CD4-positive, alpha-beta T cell treated with Interleukin-1 beta for 1 hour (primary cell): ENCODE measurements at places on chromosomes 11 and 22.
A peak's percentile ranks its signal among the peaks of the same experiment; 100 is the strongest.

GRCh38 chr11:19628018-19628417 lies 84.6 kb upstream of the NAV2 start:
- DNase-seq, result no peak

DNA sequence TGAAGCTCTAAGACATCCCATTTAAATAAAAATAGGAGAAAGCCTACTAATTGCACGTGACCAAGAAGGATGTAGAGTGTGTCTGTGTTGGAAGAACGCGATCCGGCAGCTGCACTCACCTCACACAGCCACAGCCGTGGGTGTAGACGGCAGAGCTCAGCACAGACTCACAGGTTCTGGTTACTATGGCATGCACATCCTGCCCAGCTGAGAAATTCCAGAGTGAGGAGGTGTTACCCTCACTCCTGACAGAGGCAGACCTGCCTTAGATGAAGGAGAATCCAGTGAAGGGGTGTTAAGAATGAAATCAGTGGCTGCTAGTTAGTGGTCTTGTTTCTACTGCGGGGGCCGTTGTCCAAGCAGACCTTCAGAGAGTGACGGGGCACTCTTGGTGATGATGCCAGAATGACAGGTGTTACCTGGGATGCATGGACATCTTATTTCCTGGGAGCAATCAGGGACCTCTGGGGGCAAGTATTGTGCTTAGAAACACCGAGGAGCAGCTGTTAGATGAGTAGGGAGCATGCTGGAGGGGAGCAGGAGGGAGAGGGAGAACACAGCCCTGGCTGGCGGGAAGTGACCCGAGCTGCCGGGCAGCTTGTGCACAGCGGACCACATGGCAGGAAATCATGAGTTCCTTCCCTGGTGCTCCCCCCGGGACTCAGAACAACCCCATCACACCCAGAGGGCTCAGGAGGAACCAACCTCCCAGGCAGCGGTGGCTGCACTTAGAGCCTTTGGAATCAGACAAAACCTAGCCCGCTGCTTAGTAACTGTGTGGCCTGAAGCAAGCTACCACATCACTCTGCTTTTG lies 12.3 kb downstream of the KCNJ5 start:
- no peak for DNase-seq

DNA sequence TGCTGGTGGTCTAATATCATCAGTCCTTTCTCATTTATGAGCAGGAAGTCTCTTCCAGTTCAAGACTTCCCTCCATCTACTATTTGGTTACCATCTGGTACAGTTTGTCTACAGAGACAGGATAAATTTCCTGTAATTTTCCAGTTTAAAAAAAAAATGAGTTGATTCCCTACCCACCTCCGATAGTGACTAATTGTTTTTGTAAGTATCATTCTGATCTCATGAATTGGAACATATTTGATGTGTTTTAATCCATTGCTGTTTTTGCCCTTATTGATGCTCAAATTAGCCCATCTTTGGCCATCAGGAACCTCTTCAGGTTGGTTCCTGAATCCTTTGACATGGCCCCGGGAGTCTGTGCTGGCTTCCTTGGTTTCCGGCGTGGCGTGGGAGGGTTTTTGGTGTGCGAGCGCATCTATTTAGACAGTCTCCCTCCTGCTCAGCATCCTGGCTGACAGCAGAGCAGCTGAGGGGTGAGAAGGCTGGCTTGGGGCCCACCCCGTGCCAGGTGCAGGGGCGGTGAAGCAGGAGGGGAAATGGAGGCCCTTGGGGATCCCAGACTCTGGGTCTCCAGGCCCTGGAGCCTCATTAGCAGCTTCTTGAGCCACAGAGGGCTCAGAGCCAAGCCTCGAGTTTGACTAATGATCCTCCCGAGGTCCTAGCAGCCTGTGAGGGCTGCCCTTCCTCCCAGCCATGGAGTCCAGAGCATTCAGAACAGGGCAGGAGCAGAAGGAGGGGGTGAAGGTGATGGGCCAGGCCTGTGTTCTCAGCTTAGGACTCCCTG lies 6.8 kb downstream of the OMP start:
- no peak for DNase-seq

DNA sequence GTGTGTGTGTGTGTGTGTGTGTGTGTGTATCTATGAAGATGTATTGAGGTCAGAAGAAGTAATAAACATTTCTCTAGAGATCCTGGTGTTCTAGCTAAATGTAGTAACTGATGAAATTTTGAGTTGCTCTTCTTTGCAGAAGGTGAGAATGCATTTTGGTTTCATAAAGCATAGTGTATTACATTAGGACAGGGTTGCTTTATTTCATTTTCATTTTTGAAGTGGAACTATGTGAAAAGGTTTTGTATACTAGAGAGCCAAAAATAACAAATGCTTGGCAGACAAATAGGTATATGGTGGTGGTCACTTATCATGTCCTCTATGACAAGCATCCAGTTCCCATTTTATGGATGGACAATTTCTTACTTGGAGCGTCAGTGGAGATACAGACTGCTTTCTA lies 99.0 kb downstream of the CASP12 start:
- peak; percentile 15 for DNase-seq

DNA sequence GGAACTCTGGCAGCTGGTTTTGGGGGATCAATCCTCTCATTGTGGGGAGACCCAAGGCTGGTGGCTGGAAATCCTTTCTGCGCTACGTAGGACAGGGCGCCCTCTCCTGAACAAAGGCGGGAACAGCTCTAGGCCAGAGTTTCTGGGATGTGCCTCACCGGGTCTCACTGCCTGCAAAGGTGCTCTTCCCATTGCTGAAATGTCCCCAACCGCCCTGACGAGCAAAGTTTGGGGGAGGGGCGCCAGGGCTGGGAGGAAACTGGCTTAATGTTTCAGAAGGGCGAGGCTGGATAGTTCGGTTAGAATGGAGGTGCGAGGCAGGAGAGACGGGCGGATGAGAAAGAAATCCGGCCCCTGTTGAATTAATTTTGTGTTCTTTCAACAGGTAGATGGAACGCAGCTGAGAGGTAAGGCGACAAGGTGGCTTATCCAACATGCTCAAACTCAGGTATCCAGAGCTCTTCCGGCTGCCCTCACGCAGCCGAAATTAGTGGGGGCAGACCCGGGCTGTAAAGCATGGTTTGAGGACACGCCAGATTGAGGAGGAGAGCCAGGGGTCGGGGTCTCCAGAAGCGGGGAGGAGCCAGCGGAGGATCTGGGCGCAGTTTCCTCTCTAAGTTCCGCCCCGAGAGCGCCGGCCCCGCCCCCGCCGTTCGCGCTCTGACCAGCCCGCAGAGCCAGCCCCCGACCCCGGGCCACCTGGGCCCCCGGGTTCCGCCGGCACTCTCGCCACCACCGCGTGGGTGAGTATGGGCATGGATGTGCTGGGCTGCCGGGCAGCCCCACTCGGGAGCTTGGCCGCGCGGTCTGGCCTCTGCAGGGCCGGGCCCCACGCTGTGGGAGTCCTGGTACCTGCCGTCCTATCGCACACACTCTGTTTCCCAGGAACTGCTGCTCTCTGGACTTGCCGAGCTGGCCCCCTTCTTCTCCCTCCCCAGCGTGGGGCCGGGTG lies at the start of gene PGAP2:
Gene PGAP2, plus strand, starts transcription at position 652 of the 952 bp plus-strand sequence. CDS start 2,700 bp downstream, outside the sequence.
- peak; percentile 62 for DNase-seq

DNA sequence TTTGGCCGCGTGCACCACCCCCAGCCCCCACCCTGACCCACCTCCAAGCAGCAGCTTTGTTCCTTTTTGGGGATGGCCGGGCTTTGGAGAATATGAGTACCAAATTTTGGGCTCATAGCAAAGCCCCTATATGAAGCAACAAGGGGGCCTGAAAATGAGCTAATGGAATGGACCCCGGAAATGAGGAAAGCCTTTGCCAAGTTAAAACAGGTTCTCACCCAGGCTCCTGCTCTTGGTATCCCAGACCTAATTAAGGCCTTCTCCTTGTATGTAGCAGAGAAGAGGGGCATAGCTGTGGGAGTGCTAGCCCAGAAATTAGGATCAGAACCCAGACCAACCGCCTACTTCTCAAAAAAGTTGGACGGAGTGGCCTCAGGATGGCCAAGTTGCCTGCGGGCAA lies 87.0 kb downstream of the PIWIL4 start:
- DNase-seq, result no peak

DNA sequence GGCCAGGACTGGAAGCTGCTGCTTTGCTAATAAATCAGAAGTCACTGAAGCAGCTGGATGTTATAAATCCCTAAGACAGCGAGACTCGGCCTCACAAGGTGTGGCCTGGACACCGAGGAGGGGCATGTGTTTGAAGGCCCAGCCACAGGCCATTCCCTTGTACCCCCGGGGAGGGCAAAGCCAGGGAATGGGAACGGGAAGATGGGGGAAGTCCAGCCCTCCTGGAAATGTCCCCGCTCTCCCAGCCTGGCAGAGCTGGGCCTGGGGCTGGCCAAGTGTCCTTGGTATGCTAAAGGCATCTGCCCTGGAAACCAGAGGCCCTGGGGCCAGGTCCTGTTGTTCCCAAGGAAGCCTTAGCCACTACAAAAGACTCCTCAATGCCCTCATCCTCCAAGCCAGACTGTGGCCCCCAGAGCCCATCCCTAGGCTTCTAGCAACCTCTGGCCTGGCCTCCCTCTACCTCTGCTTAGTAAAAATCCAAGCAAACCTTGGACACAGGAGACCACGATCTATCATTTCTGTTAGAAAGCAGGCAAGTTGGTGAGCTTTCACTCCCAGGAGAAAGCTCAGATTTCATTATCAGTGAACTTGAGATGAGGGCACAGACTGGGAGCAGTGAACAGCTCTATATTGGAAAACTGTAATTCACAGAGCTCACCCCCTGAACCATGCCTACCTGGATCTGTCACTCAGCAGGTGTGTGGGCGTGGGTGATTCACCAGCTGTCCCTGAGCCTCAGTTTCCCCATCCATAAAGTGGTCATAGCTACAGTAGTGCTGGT lies 11.0 kb downstream of the CHST1 start:
- no peak for DNase-seq

- DNase-seq, result no peak
Observed at GRCh38 chr11:20050048-20050447, 110.2 kb downstream of the DBX1 start.

DNA sequence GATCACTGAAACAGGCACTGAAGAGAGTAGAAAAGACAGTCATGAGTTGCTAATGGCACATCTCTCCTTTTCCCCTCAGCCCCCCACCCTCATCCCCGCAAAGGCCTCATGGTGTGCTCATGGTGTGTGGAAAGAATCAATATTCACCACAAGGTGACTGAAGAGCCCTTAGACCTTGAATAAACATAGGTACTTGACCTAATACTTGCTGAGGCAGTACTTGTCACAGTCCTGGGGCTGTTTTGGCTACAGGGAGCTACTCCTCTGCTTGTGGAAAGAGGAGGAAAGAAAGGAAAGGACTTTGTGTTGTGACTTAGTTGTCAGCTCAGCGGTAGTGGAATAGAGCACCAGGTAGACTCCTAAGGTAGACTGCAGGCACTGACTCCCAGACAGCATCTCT lies 537.8 kb upstream of the CCDC179 start:
- no peak for DNase-seq

GRCh38 chr11:117099696-117100095 lies 1.5 kb upstream of the SIK3 start:
- DNase-seq, result no peak

- DNase-seq, result no peak
Observed at GRCh38 chr11:79092791-79093353, 348.0 kb downstream of the TENM4 start.

- DNase-seq, result no peak
Observed at GRCh38 chr22:43015677-43016042, 711 bp upstream of the PACSIN2 start.
